ENCODE measurements at places on chromosomes 16 and 17. TPM values are rescaled to one million over a fixed set of nuclear protein-coding genes. Genes with fewer than 3 reads are reported as not detected.

DNA sequence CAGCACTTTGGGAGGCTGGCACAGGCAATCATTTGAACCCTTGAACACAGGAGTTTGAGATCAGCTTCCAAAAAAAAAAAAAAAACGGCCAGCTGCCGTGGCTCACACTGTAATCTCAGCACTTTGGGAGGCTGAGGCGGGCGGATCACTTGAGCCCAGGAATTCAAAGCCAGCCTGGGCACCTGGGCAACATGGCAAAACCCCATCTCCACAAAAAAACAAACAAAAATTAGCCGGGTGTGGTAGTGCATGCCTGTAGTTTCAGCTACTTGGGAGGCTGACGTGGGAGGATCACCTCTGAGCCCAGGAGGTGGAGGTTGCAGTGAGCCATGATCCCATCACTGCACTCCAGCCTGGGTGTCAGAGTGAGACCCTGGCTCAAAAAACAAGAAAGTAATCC lies 39.0 kb downstream of the GRB2 start:
- DNase-seq, result no peak
- H3K27ac ChIP-seq, result no peak overlapping the region
- H3K27me3 ChIP-seq, result no peaks in the 10 kb centered on the region
- H3K4me1 ChIP-seq, result peaks cover 16% of the 10 kb centered on the region

The RNF227 gene
- total RNA-seq, result 3.0 TPM

The SALL1 gene
- total RNA-seq, result 0.33 TPM

DNA sequence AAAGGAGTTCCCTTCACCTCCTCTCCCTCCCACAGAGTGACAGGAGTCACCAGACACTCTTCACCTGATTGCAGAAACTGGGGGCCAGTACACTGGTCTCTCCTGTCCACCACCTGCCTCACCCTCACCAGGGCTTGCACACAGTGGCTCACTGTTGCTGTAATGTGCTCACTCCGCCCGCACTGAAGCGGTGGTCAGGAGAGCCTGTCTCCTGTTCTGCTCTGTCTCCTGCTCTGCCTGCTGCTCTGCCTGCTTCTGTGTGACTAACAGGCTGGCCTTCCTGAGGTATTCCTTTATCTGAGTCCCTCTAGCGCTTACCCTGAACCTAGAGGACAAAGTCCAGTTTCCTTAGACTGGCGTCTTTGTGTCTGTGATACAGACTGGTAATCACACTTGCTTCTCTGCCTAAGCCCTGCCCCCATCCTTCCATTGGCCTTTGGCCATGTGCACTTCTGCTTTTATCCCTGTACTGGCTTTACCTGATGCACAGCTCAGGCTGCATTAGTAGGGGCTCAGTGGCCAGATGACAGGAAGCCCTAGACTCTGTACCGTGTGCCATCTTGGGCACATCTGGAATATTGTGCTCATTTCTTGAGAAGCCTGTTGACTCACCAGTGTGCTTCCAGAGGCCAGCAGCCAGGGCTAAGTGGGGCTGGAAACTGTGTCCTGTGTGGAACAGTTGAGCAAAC lies 13.3 kb downstream of the PROCA1 start:
- H3K36me3 ChIP-seq, result peaks cover 50% of the 10 kb centered on the region
- DNase-seq, result no peak
- H3K27me3 ChIP-seq, result no peaks in the 10 kb centered on the region
- no peak overlapping the region for H3K4me3 ChIP-seq
- H3K4me1 ChIP-seq, result no peaks in the 10 kb centered on the region

The KRTAP17-1 gene
- total RNA-seq, result not detected

The CSH1 gene
- total RNA-seq, result not detected

- no peak overlapping the region for H3K27ac ChIP-seq
- H3K36me3 ChIP-seq, result no peaks in the 10 kb centered on the region
- DNase-seq, result no peak
- H3K4me1 ChIP-seq, result peaks cover 10% of the 10 kb centered on the region
- H3K4me3 ChIP-seq, result no peak overlapping the region
- H3K27me3 ChIP-seq, result no peaks in the 10 kb centered on the region
These were observed 22.2 kb upstream of the ADAMTS18 start for GRCh38 chr16:77457046-77457445.

DNA sequence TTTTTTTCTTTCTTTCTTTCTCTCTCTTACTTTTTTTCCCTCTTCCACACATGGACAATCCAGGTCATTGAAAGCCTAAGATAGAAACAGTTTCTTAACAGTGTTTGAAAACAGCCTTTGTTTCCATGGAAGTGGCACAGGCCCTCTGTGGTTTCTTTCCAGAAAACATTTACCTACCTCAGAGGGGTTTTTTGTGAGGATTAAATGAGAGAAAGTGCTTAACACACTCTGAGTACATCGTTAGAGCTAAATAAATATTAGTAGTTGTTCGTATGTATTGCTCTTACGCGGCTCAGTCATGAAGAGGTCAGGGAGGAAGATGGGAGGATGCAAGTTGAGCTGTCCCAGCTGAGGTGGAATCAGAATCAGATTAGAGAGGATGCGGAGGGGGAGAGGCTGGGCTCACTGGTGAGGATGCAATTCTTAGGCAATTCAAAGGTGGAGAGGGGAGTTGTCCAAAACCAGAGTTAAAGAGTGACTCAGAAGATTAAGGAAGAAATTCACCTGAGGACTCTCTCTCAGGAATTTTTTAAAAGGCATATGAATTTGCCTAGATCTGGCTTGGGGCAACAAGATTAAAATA lies 345.4 kb downstream of the PMP22 start:
- DNase-seq, result no peak
- H3K27me3 ChIP-seq, result peaks cover under 1% of the 10 kb centered on the region
- H3K4me1 ChIP-seq, result peaks cover 12% of the 10 kb centered on the region
- no peak overlapping the region for H3K27ac ChIP-seq
- H3K4me3 ChIP-seq, result no peak overlapping the region
- no peaks in the 10 kb centered on the region for H3K36me3 ChIP-seq

GRCh38 chr17:81859906-81860755 lies at the start of gene P4HB:
TSS of gene P4HB (minus strand) at chr17:81860535. CDS start at chr17:81860471, 64 bp downstream.
- no peak for DNase-seq
- H3K4me1 ChIP-seq, result peaks cover 43% of the 10 kb centered on the region
- H3K27ac ChIP-seq, result peak within 1 kb of the TSS; percentile 99
- peaks cover 2% of the 10 kb centered on the region for H3K27me3 ChIP-seq
- H3K4me3 ChIP-seq, result peak within 1 kb of the TSS; percentile 88

All from mesothelial cell of epicardium (in vitro differentiated cells).